Stimulated activated CD4-positive, alpha-beta T cell treated with anti-CD3 and anti-CD28 coated beads, Interleukin-4, amount 100 ng/mL, for 1 hour (primary cell): ENCODE measurements at places on chromosomes 1 and 21.
A peak's percentile ranks its signal among the peaks of the same experiment; 100 is the strongest.

DNA sequence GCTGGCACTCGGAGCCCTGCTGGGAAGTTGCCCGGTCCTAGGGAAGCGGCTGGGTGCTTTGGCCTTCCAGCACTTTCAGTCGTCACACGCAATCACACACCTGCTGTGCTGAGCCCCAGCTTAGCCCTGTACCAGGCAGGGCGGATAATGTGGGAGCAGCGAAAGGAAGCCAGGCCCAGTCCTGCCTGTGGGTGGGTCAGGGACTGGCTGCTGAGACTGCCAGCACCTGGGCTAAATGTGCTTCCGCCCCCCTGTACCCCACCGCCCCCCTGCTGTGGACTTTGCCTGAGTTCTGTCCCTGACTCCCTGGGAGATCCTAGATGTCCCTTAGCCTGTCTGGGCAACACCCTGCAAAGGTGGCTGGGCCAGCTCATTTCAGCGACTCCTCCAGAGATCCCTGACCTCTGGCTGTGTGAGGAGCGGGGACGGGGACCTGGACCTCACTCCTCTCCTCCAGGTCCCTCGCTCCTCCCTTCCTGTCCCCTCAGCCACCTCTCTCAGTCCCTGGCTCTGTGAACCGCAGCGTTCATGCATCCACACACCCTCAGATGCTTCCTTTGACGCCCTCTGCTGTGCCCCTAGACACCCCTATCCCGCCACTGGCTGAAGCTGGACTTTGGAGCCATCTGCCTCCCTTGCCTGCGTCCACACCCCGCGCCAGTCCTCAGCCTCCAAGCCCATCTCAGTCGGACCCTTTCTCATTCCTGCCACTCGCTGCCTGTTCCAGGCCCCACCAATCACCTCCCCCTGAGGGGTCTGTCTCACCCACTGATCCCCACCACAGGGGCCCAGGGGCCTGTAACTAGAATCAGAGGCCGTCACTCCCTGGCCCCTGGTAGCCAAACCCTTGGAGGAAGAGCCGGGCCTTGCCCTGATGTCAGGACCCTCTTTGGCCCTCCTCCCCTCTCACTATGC, 1.4 kb downstream of the MMEL1 start:
- DNase-seq = no peak

DNA sequence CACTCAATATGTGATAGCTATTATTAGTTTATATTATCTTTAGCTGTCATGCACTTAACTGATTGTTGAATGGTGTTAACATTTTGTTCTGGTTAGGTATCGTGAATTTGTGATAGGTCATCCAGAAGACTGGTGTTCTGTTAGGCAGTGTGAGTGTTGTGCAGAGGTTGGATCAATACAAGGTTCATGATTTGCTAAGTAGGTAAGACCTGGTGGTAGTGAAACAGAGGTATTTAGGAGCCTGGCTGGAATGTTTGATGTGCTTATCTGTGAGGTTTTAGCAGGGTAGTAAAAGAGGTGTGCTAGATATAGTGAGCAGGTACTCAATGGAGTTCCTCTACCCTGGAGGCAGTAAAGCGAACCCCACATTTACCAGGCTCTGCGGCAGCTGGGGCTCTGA, 20.3 kb upstream of the FCRL4 start:
- no peak for DNase-seq

- peak; percentile 29 for DNase-seq
Observed at GRCh38 chr1:37673920-37674319, 18.4 kb upstream of the CDCA8 start.

GRCh38 chr1:86832433-86832832, 81.5 kb downstream of the SELENOF start:
- no peak for DNase-seq
